SIG-M5 (cell line): ENCODE measurements at places on chromosomes 3 and 15.

GRCh38 chr15:78320183-78320582, 20.0 kb upstream of the CRABP1 start:
- no peak for DNase-seq

GRCh38 chr3:10224794-10225665, 23.2 kb upstream of the TATDN2 start:
- no peak for DNase-seq

DNA sequence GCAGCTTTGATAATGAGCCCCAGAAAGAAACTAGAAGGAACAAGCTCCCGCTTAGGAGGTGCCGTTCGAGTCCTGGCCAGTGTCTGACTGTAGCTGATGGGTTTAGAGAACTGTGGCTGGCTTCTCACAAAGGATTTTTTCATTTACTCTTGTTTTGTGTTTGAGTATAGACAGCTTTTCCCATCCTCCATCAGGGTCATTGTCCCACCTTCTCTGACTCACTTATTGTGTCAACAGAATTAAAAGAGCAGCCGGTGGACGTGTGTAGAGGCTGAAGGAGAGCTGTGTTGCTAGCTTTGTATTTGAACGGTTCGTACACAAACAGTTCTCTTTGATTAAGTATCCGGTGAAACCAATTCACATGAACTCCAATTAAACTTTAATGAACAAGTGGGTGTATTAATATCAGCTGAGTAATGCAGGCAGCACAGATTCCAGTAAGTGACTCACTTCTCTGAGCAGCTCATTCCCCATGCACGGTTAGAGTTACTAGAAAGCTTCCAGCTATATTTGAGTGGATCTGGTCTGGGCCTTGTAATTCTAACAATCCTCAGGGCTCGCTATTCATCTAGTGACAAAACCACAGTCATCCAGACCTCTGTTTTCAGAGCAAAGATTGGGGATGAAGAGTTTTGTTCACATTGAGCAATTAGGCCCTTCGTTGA, 141.0 kb downstream of the LPP start:
- DNase-seq: no peak

GRCh38 chr15:65377105-65377975, 462 bp downstream of the IGDCC3 start:
- no peak for DNase-seq

- DNase-seq: no peak
These were observed 15.0 kb upstream of the ACAD9 start for GRCh38 chr3:128864351-128864811.

- DNase-seq: no peak
These were observed 57.8 kb downstream of the NCEH1 start for GRCh38 chr3:172653004-172653572.

DNA sequence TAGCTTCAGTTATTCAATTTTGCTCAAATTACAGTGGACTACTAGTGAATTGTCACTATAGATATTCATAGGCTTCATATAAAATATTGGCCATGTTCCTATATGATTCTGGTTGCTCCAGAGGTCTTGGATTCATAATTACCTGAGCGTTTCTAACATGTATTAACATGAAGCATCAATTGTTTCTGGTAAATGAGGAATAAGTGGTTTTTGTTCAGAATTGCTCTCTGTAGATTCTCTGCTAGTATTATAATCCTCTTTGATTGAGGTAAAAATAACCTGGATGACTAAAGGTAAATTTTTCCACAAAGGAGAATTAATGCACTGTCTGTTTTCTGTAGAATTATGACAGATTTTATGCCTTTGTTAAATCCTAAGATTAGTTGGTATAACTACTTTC, 258.1 kb upstream of the CNTN6 start:
- no peak for DNase-seq

DNA sequence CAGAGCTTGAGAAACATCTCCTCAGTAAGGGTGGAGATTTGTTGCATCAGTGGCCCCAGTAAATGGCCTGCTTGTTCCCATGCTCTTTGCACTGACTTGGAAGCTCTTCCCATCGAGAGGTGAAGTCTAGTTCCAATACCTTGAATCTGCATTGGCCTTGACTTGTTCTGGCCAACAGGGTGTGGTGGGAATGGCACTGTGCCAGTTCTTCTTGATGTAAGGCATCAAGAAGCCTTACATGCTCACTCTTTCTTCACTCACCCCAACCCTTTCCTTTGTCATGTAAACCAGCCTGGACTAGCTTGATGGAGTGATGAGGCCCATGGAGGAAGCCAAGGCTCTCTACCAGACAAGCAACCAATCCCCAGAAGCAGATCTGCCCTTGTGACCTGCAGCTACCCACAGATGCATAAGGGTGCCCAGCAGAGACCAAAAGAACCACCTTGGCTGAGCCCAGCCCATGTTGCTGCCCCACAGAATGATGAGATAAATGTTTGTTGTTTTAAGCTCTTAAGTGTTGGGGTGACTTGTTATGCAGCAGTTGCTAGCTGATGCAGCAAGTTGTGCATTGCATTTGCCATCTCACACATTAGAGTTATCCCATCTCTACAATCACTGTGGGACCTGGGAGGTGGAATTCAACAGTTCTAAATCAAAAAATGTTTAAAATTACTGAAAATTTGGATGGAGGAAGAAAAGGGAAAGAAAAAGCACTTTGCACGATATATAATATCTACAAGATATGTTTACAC, 11.1 kb upstream of the MGLL start:
- no peak for DNase-seq

DNA sequence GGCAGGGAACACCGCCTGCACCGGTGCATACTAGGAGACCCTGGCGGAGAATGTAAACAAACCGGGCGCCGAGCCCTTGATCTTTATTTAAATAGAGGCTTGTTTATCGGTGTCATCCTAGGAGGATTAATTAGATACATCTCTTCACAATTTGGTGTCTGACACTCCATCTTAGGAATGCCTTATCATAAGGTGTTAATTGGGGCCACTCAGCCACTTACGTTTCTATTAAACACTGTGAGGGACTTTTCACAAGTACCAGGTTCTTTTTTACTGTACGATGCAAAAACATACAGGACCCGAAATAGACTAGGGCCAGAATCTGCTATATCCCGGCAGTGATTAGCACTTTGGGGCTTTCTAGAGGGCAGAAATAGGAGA, 8.0 kb downstream of the EOMES start:
- no peak for DNase-seq

DNA sequence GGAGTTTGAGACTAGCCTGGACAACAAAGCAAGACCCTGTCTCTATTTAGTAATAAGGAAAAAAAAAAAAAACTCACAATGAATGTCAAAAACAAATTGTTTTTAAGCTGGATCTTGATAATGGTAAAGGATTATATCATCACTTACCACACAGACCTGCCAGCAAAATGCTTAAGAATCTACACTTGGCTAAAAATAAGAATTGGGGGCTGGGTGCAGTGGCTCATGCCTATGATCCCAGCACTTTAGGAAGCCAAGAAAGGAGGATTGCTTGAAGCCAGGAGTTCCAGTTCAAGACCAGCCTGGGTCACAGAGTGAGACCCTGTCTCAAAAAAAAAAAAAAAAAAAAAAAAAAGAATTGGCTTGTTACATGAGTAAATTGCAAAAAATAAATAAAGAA, 31.0 kb downstream of the ACAP2 start:
- DNase-seq: no peak

DNA sequence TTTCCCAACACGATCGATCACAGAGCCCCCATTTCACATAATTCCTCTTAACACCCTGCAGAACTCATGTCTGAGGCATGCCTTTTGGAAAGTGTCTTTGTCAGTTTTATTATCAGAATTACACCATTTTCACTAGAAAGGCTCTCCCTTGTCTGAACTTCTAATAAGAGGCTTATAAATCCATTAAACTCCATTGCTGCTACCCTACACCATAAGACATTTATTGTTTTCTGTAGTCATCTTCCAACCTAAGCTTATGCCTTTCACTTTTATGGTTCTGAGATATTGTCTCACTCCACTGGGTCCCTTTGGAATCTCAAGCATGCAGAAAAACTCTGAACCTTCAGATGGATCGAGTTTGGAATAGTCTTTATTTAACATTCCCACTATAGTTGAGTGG, 50.2 kb upstream of the TPM1 start:
- no peak for DNase-seq

- no peak for DNase-seq
These were observed 17.6 kb downstream of the HACD3 start for GRCh38 chr15:65547841-65548240.

GRCh38 chr3:47323431-47324277, 40.9 kb downstream of the KLHL18 start:
- no peak for DNase-seq

DNA sequence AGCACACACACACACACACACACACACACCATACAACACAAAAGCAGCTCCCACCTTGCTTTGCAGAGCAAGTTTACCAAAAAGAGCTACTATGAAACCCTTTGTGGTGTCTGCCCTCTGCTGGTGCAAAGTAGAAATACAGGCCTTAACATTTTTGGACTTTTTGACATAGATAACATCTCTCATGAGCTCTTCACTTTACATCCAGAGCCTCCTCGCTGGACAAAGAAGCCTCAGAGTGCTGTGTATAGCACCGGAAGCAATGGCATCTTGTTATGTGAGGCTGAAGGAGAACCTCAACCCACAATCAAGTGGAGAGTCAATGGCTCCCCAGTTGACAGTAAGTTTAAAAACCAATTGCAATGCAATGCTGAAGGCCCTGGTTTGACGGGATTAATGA, 157.9 kb downstream of the CHL1 start:
- no peak for DNase-seq
